Activated CD4-positive, alpha-beta T cell treated with anti-CD3 and anti-CD28 coated beads for 36 hours (primary cell): ENCODE measurements at places on chromosomes 2 and 18. TPM values are rescaled to one million over a fixed set of nuclear protein-coding genes. Genes with fewer than 3 reads are reported as not detected.

DNA sequence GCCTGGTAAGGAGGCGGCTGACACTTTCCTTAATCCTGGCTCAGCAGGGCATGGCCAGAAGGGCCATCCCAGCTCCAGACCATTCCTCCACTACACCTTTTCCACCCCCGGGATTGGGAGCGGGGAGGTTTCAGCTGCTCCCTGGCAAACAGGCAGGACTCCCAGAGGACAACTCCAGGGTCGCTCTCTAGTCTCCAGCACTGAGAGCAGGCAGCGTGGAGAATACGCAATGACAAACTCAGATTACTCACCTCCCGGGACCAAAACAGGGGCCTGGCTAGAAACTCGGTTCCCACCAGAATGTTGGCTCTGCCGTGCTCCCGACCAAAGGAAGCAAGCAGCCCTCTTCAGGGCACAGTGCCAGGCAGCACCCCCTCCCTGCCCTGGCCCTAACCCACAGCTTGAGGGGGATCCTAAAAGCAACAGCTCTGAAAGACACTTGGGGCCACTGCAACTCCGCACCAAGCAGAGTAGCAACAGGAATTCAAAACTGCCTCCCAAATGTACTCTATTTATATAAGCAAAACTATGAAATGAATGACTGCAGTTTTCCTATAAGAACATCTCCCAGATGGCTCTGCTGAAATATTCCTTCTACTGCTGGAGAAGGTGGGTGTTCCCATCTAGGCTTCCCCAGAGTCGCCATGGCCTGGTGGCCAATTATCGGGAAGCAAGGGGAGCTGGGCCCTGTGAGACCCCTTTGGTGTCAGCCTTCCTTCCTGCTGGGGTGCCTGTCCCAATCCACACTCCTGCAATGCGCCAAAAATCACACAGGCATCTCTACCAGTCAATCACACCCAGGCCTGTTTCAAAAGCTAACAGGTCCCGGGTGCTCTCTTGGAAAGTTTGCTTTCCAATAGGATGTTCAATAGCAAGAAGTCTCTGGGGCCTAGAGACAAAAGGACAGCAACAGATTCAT is 61.2 kb upstream of the POMC start:
- no peak for DNase-seq

CRYGD gene
- total RNA-seq: not detected

DNA sequence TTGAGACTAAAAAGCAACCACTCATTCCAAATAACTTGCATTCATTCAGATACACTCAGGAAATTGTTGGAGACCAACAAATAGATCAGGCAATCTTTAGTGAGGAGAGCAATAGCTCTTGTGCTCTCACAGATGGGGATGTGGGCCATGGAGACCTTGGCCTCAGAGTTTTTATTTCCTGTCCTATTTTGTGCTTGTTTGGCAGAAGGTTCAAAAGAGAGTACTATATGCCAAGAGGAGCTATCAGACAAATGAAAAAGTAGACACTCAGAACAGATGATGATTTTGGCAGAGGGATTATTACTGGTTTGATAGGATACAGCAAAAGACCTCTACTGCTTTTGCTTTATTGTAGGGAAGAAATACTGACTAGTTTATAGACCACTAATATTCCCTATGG is 230.2 kb downstream of the KCNE4 start:
- no peak for DNase-seq

GRCh38 chr2:228901531-228901930 is 369.6 kb downstream of the PID1 start:
- DNase-seq: no peak

PSMA8 gene
- total RNA-seq: 1.4 TPM

GRCh38 chr2:108125581-108125980 is 114.2 kb upstream of the SULT1C3 start:
- no peak for DNase-seq

OSBPL6 gene
- 3.3 TPM for total RNA-seq

PRSS56 gene
- not detected for total RNA-seq

IL18RAP gene
- total RNA-seq: 6.8 TPM

DOK1 gene
- total RNA-seq: 17.2 TPM

DNA sequence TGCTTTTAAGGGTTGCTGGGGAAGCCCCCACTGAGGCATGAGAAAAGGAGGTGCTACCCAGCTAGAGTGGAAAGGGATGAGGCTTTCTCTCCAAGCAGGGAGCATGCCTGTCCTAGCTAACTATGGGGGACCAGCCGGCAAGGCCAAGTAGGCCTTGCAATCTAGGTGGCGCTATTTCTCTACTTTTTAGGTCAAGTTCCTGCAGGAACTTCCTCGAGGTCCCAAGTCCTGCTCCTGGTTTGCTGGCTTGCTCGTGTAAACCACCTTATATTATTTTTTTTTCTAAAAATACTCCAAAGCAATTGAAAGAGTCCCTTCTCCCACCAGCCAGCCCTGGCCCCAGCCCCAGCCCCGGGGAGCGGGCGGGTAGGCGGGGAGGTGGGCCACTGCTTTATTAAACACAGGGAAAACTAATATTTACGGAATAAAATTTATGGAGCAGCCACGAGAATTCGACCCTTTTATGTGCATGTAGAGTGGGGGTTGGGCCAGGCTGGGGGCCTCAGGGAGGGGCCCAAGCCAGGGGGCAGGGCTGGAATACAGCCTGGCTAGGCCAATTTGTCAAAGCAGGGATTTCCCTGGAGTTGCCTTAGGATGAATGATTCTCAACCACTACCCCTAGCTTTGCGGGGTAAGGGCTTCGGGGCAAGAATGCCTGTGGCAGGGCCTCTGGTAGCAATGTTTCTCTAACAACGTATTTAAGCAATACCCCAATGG is 12.8 kb upstream of the IHH start:
- DNase-seq: peak; percentile 41

DNA sequence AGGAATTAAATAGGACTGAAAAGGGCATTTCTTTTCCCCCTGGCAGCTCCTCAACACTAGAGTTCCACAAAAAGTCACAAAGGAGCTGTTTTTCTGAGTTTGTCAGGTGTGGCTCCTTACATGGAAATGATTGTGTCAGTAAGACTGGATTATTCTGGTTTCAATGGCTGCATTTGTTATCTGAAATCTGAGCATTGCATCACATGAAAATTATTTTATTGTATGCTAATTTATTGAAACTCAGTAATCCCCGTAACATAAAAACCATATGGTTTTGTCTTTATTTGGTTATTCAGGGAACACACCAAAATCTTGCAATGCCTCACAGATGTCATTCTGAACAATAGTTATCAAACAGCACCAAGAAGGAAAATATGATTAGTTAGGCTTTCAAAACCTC is 439.7 kb upstream of the TNP1 start:
- DNase-seq: no peak

C2orf80 gene
- total RNA-seq: not detected

DNA sequence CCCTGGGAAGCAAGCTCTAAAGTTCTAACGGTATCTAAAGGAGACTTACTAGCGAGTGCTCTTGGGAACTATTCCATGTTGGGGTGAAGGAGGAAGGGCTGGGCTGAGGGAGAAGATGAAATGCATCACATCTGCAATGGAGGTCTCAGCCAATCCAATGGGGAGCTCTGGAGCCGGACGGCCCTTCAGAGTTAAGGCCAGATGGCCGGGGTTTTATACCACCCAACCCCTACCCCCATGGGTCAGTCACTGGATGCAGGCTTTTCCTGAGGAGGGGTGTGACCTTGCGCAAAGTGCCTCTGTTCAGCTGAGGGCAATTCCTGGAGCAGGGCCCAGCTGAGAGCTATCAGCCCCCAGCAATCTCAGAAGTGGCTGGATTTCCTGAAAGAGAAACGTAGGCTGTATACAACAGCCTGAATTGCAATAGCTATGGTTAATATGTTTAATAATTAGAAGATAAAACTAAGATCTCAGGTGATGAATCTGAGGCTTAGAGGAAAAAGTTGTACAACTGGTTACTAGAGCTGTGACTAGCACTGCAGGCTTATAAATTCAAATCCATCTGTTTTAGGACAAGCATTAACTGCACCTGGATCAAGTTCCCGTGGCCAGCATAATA is 21.6 kb downstream of the EIPR1 start:
- DNase-seq: no peak

PLCD4 gene
- total RNA-seq: 0.18 TPM

- no peak for DNase-seq
Observed at GRCh38 chr18:63686871-63687270, 15.9 kb upstream of the SERPINB11 start.

GCC2 gene
- total RNA-seq: 47.8 TPM

DNA sequence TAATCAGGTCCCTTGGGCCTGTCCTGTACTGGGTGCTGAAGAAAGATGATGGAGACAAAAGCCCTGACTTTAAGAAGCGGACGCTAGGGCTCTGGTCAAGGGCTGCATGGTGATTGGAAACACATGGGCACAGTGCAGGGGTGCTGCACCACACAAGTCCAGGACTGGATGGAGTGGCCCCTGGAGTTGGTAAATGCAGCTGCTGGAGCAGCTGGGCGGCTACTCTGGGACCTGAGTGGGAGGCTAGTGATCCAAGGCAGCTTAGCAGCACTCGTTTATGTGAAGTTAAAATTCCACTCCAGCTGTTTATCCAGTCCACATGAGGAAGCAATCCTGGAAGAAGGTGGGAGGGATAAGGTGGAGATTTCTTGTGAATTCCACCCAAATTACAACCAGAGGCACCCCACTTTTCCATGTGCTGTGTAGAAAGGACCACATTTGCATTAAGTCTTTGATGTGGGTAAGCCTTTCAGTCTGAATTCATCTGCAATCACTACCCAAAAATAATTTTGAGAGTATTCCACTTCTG is 24.9 kb downstream of the MERTK start:
- DNase-seq: no peak

- no peak for DNase-seq
Observed at GRCh38 chr18:48997985-48998831, 47.4 kb upstream of the SMAD7 start.

CD226 gene
- 53.3 TPM for total RNA-seq

SNTG2 gene
- total RNA-seq: 0.25 TPM

PKDCC gene
- not detected for total RNA-seq

NDC80 gene
- 88.5 TPM for total RNA-seq

DNA sequence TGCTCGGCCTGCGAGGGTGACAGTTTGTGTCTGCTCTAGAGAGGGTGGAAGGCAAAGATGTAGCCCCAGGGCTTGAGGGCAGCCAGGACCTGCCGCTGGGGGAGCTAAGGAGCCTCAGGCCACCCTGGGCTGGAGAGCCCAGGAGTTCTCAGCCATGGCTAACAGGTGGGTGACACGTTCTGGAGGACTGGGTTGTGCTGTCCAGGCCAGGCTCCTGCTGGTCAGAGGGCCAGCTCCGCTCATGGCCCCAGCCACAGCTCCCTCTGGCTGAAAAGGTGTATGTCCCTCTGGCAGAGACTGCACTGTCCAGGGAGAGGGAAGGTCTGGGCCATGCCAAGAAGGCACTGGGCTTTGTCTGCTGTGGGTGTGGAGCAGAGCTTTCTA is 19.2 kb downstream of the TMEM185B start:
- DNase-seq: no peak

DNA sequence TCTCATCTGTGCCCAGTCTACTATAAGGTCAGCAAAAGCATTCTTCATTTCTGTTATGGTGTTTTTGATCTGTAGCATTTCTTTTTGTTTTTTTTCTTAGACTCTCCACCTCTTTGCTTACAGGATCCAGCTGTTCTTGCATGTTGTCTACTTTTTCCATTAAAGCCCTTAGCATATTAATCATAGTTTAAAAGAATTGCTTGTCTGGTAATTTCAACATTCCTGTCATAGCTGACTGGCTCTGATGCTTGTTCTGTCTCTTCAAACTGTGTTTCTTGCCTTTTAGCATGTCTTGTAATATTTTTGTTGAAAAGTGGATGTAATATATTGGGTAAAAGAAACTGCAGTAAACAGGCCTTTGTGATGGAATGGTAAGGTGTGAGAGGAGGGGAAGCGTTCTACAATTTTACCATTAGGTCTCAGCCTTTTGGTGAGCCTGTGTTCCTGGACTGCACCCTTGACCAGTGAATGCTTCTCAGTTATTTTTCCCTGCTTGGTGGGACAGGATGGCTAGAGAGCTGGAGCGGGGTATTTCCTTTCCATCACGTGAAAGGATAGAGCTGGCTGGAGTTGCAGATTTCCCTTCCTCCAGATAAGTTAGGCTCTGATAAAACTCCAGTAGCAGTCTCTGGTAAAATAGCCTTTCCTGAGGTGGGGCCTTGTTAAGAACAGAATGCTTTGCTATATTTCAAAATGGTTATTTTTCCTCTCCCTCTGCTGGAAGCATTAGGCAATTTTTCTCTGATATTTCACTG is 65.4 kb downstream of the PLA2R1 start:
- DNase-seq: no peak

GRCh38 chr18:74714791-74715190 is 117.1 kb downstream of the ZNF407 start:
- DNase-seq: no peak

DLX1 gene
- not detected for total RNA-seq

- no peak for DNase-seq
Observed at GRCh38 chr2:16509042-16509441, 156.6 kb downstream of the CYRIA start.

- DNase-seq: no peak
Observed at GRCh38 chr18:59877361-59877760, 22.4 kb upstream of the PMAIP1 start.

DNA sequence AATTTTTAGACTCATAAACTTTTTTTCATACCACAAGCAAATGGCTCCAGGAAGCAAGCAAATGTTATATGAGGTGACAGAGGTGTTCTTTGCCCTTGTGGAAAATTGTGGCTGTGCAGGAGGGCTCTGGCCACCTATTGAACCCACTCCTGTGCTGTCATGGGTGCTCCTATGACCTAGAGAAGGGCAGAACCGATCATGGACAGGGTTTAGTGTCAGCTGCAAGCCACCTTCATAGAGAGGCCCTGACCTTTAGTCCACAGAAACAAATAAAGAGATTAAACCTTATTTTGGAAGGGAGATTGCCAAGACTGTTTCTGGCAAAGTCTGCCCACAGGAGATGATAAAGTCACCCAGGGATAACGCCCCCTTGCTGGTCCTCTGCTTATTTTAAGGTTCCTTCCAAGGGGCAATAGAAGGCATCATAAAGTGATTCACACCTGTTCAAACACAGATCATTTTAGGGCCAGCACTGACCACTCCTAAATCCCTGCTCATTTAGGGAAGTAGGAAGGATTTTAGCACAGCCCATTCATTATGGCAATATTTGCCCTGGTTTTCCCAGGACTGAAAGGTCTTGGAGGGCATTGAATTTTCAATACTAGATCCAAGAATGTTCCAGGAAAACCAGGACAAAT is 26.1 kb upstream of the STAT4 start:
- no peak for DNase-seq

CCL20 gene
- total RNA-seq: 7.9 TPM

- DNase-seq: no peak
Observed at GRCh38 chr18:49673281-49673680, 111.4 kb downstream of the LIPG start.

DNA sequence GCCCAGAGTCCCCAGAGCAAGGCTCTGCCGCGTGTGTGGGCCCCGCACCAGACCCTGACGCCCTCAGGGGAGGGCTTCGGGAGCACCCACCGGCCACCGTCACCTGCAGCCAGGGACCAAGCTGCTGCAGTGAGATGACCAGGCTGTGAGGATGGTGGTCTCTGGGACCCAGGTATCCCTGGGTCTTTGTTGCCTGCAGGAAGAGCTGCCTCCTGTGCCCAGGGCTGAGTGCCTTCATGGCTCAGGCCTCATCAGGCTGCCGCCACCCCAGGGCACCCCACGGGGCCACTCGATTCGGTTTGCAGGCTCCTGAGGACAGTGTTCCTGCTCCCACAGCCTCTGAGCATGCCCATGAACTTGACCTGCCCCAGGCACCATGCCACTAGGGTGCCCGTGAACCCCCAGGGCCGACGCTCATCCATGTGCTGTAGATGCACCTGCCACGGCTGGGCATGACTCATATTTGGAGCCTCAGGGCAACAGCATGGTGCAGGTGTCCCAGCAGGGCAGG is 109.8 kb downstream of the FAM210A start:
- DNase-seq: peak; percentile 38

GRCh38 chr18:21071071-21071470 is 40.5 kb downstream of the ROCK1 start:
- DNase-seq: no peak
